ENCODE measurements at places on chromosomes 16 and 17. TPM values are rescaled to one million over a fixed set of nuclear protein-coding genes. Genes with fewer than 3 reads are reported as not detected.

- DNase-seq: no peak
Observed at GRCh38 chr17:51820252-51820651, 338.3 kb downstream of the CA10 start.

- DNase-seq: no peak
Observed at GRCh38 chr17:63189082-63189481, 223.0 kb downstream of the TANC2 start.

DNA sequence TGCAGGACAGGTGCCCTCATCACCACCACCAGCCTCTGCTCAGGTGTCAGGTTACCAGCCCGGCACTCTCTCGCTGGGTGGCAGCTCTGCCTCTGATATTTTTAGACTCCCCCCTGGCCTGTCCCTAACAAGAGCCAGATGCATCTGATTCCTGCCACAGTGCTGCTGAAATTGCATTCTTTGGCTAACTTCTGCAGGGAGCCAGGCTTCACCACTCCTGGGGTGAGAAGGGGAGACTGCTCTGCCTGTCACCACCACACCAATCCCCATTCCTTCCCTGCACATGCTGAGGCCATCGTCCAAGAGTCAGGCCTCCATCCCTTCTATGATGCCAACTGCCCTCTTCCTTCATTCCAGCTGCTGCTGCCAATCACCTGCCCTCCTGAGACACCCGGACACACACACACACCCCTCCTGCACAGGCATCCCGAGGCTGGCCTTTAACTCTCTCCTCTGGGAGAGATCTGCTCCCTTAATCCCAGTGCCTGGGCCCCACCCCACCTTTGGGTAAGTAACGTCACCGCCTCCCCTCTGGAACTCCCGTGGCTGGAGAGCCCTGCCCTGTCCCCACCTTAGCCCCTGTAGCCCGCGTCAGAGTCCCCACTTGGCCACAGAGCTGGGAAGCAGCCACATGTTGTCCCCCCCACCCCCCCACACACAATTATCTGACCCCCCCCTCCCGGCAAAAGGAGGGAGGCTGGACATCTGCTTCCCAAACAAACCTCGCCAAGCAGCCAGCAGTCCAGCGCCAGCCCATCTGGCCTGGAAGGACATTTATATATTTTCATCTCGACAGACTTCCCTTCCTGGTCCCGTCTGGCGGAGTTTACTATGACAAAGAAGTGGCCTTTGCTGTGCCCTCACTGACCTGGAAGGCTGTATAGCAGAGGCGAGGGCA is 2.8 kb downstream of the EMP2 start:
- peak; percentile 47 for DNase-seq

DNA sequence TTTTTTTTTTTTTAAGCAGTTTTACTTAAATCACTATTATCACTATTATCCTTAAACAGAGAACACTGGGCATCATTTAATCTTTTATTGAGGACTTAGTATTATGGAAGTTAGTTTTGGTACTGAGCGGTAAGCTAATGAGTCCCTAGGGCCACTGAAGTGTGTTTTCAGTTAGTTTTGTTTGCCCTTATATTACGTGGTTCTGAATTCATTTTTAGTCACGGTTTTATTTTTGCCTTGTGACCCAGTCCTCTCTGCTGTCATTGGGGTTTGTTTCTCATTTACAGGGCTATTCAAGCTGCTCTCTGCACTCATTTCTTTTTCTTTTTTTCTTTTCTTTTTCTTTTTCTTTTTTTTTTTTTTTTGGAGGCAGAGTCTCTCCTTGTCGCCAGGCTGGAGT is 17.3 kb downstream of the RABEP1 start:
- no peak for DNase-seq

- DNase-seq: no peak
Observed at GRCh38 chr17:72616447-72616846, 476.0 kb downstream of the SLC39A11 start.

DNA sequence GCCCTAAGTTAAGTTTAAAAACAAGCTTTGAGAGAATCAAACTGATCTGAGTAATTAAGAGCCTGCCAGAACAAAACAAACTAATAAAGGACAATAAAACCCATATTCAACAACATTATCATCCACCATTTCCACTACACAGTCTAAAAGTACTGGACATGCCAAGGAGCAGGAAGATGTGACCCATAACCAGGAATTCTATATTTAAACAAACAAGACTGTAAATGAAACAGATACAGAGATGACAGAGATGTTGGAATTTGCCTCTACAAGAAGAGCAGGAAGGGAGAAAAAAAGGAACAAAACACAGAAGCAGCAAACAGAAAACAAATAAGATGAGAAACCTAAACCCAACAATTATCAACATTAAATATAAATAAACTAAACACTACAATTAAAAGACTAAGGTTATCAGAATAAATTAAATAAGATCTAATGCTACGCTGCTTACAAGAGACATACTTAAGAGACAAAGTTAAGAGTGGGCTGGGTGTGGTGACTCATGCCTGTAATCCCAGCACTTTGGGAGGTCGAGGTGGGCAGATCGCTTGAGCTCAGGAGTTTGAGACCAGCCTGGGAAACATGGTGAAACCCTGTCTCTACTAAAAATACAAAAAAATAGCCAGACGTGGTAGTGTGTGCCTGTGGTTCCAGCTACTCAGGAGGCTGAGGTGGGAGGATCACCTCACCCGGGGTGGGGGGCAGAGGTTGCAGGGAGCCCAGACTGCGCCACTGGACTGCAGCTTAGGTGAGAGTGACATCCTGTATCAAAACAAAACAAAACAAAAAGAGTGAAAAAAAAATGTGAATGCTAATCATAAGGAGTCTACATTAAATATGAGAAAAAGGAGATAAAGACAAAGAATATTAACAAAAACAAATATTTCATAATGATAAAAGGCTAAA is 50.6 kb downstream of the CREBBP start:
- DNase-seq: no peak

Gene ANKFN1
- total RNA-seq: not detected
